Ascending aorta (tissue), 2 donors: ENCODE measurements at places on chromosomes 13 and 19.

GRCh38 chr19:3625996-3626472 is 556 bp downstream of the CACTIN start:
- peak overlapping the region; percentile 94 for H3K4me3 ChIP-seq
- peaks cover 32% of the 10 kb centered on the region for H3K36me3 ChIP-seq
- peak overlapping the region; percentile 91 for H3K27ac ChIP-seq
- no peak for DNase-seq

DNA sequence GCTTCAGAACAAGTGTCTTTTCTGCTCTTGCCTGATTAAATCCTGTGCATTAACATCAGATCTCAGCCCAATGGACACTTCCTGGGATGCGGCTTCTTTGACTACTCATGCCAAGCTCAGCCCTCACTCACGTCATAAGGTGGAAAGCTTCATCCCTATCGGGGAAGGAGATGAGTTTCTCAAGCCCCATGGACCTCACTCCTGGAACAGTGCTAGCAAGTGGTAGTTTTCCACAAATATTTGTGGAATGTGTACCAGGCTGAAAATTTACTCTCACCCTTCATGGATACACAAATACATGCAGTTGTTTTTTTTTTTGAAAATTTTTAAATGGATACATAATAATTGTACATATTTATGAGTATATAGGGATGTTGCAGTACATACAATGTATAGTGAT is 34.6 kb upstream of the FARP1 start:
- no peak overlapping the region for H3K4me3 ChIP-seq
- H3K36me3 ChIP-seq: no peaks in the 10 kb centered on the region
- DNase-seq: no peak
- no peak overlapping the region for H3K27ac ChIP-seq

DNA sequence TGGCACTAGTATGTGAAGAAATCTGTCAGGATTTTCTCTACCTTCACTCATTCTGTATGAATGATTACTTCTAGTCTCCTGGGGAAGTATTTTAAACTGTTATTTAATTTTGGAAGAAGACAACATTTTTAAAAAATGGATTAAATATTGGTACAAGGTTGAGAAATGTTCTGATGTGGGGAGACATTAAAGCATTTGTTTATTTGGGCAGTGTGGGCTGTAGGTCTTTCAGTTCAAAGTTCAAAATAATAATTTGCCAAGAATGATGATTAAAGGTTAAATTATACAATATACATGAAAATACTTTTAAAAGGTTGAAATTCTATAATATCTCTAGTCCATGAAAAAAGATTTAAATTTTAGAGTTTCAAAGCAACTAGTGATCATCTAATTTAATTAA is 194.7 kb downstream of the NHLRC3 start:
- no peaks in the 10 kb centered on the region for H3K27me3 ChIP-seq
- H3K4me1 ChIP-seq: no peaks in the 10 kb centered on the region
- H3K36me3 ChIP-seq: no peaks in the 10 kb centered on the region
- H3K4me3 ChIP-seq: no peak overlapping the region
- DNase-seq: no peak

GRCh38 chr13:21435231-21435630 is 23.9 kb downstream of the ZDHHC20 start:
- H3K36me3 ChIP-seq: no peaks in the 10 kb centered on the region
- no peak overlapping the region for H3K4me3 ChIP-seq

DNA sequence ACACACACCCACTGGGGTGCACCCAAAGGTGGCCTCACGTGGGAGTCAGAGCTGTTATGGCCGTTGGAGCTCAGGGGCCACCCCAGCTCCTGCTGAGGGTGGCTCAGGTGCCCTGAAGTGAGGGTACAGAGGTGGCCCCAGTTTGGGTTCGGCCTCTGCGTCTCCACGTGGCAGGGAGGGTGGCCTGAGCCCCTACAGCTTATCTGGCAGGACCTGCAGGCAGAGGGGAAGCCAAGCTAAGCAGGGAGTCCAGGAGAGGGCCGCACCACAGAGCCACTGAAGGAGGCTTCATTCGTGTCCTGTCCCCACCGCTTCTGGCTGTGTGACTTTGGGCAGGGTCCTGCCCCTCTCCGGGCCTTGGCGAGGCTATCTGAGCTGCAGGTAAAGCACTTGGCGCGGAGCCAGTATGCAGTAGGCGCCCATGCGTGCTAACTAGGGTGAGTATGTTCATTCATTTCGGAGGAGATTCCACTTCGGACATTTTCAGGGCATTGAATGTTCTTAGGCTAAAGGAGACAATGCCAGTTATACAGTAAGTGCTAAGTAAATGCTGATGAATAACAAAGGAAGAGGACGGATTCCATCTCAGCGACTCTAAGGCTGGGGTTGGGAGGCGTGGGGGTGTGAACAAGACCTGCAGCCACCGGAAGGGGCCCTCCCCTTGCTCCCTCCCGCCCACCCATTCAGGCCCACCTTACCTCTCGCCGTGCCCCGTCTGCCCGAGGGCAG is 4.9 kb downstream of the REX1BD start:
- DNase-seq: no peak
- peak overlapping the region; percentile 61 for H3K4me3 ChIP-seq
- peaks cover 5% of the 10 kb centered on the region for H3K36me3 ChIP-seq
- H3K4me1 ChIP-seq: peaks cover 21% of the 10 kb centered on the region

GRCh38 chr13:89806594-89806993 is 1540.9 kb upstream of the MIR17HG start:
- H3K4me1 ChIP-seq: no peaks in the 10 kb centered on the region
- H3K4me3 ChIP-seq: no peak overlapping the region
- H3K27me3 ChIP-seq: no peaks in the 10 kb centered on the region

DNA sequence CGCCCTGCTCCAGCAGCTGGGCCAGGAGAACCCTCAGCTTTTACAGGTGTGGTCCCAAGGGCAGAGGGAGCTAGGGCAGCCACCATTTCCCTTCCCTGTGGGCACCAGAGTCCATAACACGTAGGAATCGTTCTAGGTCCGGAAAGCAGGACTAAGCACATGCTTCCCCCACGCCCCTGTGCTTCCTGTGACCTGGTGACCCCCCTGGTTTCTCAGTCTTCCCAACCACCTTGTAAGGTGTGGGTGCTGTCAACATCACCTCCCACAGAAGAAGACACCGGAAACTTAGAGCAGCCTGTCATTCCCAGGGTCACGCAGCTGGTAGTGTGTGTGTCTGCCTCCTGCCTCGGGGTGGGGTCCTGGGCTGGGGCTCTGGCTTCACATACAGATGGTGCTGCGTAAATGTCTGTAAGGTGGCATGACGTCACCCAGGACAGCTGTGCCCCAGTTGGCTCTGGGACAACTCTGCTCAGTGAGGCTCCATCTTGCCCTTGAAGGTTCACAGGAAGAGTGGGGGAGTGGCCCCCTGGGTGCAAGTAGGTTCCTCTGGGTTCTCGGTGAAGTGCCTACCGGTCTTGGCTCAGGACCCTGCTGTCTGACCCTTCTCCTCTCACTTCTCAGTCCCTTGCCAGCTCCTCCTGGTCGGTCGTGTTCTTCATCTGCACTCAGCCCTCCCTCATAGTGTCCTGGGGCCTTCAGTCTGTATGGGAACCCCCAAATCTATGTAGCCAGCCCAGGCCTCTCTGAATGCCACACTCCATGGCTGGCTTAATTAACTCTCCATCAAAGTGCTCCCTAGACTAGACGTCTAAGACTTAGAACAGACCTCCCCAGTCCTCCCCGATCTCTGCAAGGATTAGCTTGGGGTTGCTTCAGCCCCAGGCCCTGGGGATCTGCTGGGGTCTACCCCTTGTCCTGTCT is 4.0 kb downstream of the RAD23A start:
- peaks cover 71% of the 10 kb centered on the region for H3K36me3 ChIP-seq
- H3K4me1 ChIP-seq: peaks cover 30% of the 10 kb centered on the region
- H3K27ac ChIP-seq: no peak overlapping the region
- no peak overlapping the region for H3K4me3 ChIP-seq

DNA sequence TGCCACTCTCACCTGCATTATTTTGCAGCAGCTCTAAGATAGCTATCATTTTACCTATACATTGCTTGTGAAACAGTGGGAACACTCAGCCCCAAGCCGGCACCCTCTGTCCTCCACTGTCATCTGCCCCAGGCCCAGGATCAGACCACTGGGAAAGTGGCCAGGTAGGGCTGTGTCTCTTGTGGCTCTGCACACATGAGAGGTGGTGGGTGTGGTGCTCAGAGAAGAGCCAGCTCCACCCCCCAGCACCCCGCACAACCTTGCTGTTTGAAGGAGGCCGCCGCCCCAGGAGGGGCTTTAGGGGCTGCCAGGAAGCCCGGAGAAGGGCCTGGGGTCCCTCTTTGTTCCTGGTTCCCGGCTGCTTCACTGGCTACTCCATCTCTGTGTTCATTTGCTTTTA is 26.6 kb downstream of the PPP1R37 start:
- no peak overlapping the region for H3K27ac ChIP-seq
- H3K4me3 ChIP-seq: no peak overlapping the region
- DNase-seq: no peak

- no peaks in the 10 kb centered on the region for H3K4me1 ChIP-seq
- H3K36me3 ChIP-seq: peaks cover 28% of the 10 kb centered on the region
- no peaks in the 10 kb centered on the region for H3K27me3 ChIP-seq
- H3K27ac ChIP-seq: no peak overlapping the region
Measured at GRCh38 chr19:38908911-38909310, 3.1 kb downstream of the CCER2 start.

- no peak overlapping the region for H3K27ac ChIP-seq
- no peak for DNase-seq
- no peaks in the 10 kb centered on the region for H3K27me3 ChIP-seq
- H3K4me1 ChIP-seq: no peaks in the 10 kb centered on the region
Measured at GRCh38 chr13:45042539-45042938, 53.2 kb downstream of the GPALPP1 start.

DNA sequence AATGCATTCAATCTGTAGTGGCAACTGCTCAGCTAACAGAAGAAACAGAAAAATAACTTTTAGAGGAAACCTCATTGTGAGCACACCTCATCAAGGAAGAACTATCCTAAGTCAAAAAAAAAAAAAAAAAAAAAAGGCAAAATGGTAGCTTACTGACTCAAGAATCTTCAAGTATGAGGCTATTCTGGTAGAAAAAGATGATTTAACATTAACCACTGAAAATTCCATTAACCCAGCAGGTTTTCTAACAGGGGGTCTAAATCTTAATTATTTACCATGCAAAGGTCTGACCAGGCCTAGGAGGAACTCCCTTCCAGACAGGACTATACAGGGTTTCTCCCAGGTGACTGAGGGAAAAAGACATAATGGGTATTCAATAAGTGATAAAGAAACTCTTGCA is 28.4 kb upstream of the ZNF83 start:
- no peaks in the 10 kb centered on the region for H3K27me3 ChIP-seq
- no peak overlapping the region for H3K27ac ChIP-seq
- H3K36me3 ChIP-seq: peaks cover 11% of the 10 kb centered on the region
- DNase-seq: no peak

- H3K27ac ChIP-seq: no peak overlapping the region
- H3K4me1 ChIP-seq: peaks cover 3% of the 10 kb centered on the region
- no peaks in the 10 kb centered on the region for H3K27me3 ChIP-seq
- no peak for DNase-seq
Measured at GRCh38 chr13:93915269-93915809, 564.1 kb downstream of the DCT start.

GRCh38 chr13:23811366-23812062 is 77.7 kb downstream of the MIPEP start:
- no peaks in the 10 kb centered on the region for H3K36me3 ChIP-seq
- DNase-seq: no peak
- no peak overlapping the region for H3K27ac ChIP-seq
- no peaks in the 10 kb centered on the region for H3K4me1 ChIP-seq
- no peak overlapping the region for H3K4me3 ChIP-seq
- no peaks in the 10 kb centered on the region for H3K27me3 ChIP-seq

- no peaks in the 10 kb centered on the region for H3K27me3 ChIP-seq
- no peak overlapping the region for H3K27ac ChIP-seq
- no peak for DNase-seq
- H3K4me3 ChIP-seq: no peak overlapping the region
Measured at GRCh38 chr13:84590663-84591062, 708.4 kb upstream of the SLITRK1 start.

DNA sequence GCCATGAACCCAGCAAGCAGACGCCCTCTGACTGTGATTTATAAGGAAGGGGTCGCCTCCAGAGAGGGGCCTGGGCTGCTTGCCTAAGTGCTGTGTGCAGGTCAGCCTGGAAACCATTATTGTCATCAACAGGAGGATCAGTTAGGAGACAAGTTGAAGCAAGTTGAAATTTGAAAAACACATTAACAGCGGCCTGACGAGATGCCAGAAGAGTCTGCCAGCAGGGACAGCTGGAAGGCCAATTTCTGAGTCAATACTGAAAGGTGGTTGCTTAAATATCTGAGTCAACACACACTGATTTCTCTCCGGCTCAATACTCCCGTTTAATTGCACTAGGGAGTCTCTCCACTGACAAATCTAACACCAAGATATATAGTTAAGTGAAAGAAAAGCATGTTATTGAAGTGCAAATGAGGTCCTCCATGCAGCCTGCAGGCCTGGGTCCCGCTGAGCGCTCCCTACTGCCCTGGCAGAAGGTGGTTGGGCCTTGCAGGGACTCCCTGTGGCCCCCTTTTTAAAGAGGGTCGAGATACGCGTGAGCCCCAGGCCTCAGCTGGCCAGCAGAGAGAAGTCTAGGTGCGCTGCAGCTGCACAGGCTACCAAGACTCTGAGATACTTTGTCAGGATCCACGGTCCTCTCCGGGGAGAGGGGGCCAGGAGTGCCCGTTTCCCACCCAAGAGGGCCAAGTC is 91.1 kb downstream of the RNASEH2B start:
- no peak overlapping the region for H3K4me3 ChIP-seq
- no peaks in the 10 kb centered on the region for H3K4me1 ChIP-seq
- no peak for DNase-seq
- no peak overlapping the region for H3K27ac ChIP-seq

DNA sequence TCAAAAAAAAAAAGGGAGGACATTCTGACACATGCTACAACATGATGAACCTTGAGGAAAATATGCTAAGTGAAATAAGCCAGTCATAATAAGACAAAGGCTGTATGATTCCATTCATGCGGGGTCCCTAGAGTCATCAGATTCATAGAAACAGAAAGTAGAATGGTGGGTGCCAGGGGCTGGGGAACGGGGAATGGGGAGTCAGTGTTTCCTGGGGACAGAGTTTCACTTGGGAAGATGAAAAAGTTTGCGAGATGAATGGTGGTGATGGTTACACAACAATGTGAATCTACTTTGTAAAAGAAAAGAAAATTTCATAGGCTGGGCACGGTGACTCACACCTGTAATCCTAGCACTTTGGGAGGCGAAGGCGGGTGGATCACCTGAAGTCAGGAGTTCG is 6.1 kb upstream of the CLEC4G start:
- H3K36me3 ChIP-seq: no peaks in the 10 kb centered on the region
- H3K27ac ChIP-seq: no peak overlapping the region
- H3K4me3 ChIP-seq: no peak overlapping the region
- no peaks in the 10 kb centered on the region for H3K4me1 ChIP-seq
- DNase-seq: no peak

GRCh38 chr19:46630586-46631205 is 5.3 kb downstream of the GNG8 start:
- DNase-seq: no peak
- H3K36me3 ChIP-seq: no peaks in the 10 kb centered on the region
- peak overlapping the region; percentile 81 for H3K27ac ChIP-seq
- peaks cover 21% of the 10 kb centered on the region for H3K4me1 ChIP-seq
- H3K27me3 ChIP-seq: no peaks in the 10 kb centered on the region

DNA sequence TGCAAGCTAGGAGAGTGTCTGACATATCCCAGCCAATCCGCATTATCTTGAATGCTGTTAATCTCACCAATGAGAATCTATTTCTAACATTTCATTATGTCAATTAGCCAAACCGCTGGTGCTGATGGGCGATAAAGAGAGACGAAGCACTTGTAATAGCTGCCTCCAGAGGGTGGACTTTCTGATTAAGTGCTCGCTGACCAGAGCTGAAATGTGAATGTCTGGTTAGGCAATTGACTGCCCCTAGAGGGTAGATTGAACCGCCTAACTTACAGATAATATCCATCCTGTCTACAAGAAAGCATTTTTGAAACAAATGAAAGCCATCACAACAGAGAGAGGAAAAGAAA is 552 bp upstream of the GRWD1 start:
- H3K4me3 ChIP-seq: peak overlapping the region; percentile 76
- peak overlapping the region; percentile 87 for H3K27ac ChIP-seq
- peak; percentile 73 for DNase-seq
- H3K27me3 ChIP-seq: peaks cover 7% of the 10 kb centered on the region
- peaks cover 3% of the 10 kb centered on the region for H3K4me1 ChIP-seq
- peaks cover 18% of the 10 kb centered on the region for H3K36me3 ChIP-seq
